ENCODE measurements at places on chromosomes 12 and 14. TPM values are rescaled to one million over a fixed set of nuclear protein-coding genes. Genes with fewer than 3 reads are reported as not detected.

The PMEL gene
- not detected for total RNA-seq

DNA sequence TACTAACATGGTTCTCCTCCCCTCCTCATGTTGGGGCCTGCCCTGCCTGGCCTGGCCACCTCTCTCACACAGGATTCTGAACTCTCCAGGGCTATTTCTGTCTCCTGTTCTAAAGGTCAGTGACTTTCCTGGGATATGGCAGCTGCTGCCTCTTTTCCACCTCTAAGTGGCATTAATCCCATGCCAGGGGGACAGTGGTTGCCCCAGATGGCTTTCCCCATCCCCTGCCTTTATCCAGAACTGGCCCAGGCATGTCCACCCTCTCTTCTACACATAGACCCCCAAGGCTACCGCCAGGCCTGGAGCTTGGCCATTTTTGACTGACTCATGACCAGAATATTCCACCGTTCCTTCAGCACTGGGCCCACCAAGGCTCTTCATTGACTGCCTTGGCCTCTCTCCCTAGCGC lies 90.4 kb downstream of the IRF2BPL start:
- DNase-seq: no peak

DNA sequence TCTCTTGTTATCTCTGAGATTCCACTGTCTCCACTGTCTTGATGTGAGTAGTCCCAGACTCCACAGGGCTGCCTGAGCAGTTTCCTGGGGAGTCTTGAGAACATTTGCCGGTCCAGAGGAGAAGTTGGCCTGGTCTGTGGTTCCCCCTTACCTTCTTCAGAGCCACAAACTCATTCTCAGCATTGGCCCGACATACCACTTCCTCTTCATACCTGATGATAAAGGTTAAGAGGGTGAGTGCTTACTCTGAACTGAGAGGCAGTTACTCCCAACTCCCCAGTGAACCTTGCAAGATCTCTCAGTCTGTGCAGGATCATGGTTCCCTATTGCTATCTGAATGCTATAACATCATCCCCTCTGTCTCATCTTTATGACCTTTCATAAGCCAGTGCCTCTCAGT lies 2.6 kb downstream of the KRT84 start:
- no peak for DNase-seq

The LRP1-AS gene
- total RNA-seq: not detected

The SLC7A7 gene
- 23.4 TPM for total RNA-seq

- no peak for DNase-seq
Observed at GRCh38 chr12:111270239-111270638, 98.7 kb downstream of the PHETA1 start.

GRCh38 chr12:58159941-58160340 lies 218.6 kb downstream of the ATP23 start:
- DNase-seq: no peak

All from tibial nerve (tissue), 4 donors.